Activated T-cell treated with anti-CD3 and anti-CD28 coated beads, Interleukin-2, amount 50 U/mL, for 72 hours (primary cell): ENCODE measurements at places on chromosomes 6 and 20. TPM values are rescaled to one million over a fixed set of nuclear protein-coding genes. Genes with fewer than 3 reads are reported as not detected.

- DNase-seq, result peak; percentile 82
Observed at GRCh38 chr6:42402184-42402583, 49.5 kb downstream of the TRERF1 start.

GRCh38 chr20:354298-354977 lies 7.5 kb downstream of the NRSN2 start:
- DNase-seq, result peak; percentile 85

DNA sequence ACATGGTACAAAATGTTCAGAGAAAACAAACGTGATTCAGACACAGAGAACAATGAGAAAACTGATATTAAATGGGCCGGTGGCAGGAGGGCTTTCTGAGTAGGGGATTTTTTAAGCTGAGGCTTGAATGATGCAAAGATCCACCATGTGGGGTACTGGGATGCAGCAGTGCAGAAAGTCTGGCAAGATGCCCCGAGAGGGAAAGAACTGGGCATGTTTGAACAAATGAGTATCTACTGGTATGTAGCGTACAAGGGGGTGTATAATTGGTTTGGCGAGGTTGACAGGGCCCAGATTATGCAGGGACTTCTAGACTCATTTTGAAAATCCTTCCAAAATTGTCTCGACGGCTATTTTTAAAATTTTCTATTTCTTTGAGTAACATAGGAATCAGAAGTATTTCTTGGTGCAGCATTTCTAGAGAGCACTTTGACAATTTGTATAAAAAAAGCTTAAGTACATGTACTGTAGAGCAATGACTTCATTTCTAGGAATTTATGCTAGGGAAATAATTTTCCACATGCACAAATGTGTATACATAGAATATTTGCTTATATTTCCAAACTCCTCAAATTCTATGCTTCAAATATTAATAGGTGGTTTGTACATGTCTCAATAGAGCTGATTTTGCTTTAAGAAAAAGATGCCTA lies 119.6 kb upstream of the DOK5 start:
- DNase-seq, result no peak

DNA sequence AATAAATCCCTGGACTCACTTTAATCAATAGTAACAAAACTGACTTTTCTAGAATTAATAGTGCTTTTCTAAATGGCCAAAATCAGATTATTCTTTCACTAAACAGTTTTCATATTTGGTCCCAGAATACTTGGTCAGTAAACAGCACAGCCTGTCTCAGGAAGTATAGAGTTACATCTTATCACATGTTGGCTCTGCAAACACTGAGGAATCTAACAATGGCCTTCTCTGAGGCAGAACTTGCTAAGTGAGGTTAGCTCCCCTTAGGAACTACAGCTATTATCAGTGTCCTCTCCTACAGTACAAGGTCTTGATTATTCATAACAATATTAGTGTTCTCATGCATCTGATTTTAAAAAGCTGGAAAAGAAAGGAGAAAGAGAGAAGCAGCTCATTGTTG lies 1622.8 kb downstream of the HACE1 start:
- DNase-seq, result no peak

DNA sequence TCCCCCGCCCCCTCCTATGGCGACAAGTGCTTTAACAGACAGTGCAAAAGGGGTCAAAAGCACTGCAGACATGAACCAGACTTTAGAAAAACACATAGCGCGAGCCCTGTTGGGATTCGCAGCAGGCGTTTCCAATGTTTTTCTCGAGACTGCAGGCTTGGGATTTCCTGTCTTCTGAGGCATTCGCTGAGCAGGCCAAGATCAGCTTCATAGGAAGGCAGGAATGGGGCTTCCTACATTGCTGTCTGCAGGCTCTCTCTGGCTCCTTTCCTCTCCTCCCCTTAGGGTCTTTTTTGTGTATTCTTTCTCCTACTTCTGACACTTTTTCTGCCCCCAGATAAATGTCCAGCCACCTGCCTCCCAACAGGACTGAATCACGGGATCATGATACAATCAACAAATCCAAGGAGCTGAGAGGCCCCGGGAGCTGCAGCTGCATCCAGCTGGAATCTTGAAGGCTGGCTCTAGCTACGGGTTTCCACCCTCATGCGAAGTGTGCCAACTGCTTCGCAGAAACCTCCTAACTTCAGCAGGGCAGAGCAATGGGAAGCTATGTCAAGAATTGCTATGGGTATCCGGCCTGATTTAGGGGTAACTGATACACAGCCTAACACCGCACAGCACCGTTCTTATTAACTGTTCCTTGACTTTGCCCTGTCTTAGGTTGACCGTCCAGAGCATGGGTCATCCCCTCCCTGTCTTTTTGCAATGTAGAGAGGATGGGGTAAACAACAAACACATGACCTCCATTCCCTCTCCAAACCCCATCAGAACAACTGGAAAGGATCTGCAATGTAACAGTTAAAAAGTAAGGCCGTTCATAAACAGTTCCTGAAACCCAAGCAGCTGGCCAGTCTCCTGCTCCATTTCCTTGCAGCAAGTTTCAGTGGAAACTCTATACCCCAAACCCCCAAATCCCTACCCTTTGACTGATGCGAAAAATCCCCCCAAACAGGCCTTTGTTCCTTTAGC lies 31.5 kb downstream of the SNX5 start:
- DNase-seq, result no peak

GRCh38 chr6:166520905-166521834 lies 65.3 kb downstream of the RAMACL start:
- no peak for DNase-seq

- DNase-seq, result no peak
Observed at GRCh38 chr6:71444222-71444621, 155.6 kb downstream of the OGFRL1 start.

- no peak for DNase-seq
Observed at GRCh38 chr6:96124778-96125177, 109.0 kb downstream of the FUT9 start.

DNA sequence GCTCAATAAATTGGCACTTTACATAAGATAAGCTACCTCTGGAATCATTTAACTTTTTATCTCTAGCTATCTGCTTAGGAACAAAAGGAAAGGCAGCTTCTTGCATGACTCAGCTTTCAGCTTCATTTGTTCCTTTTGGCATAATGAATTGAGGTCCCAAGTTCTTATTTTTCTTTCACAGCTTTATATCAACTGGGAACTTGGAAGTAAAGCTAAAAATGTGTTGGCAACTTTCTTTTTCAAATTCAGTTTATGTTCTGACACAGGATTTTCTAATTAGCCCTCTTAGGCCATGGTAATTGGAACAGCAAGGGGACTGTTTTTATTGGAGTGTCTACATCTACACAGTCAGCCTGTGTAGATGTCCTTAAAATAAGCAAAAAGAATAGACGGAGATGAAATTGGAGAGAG lies 55.2 kb upstream of the MRAP2 start:
- no peak for DNase-seq

DNA sequence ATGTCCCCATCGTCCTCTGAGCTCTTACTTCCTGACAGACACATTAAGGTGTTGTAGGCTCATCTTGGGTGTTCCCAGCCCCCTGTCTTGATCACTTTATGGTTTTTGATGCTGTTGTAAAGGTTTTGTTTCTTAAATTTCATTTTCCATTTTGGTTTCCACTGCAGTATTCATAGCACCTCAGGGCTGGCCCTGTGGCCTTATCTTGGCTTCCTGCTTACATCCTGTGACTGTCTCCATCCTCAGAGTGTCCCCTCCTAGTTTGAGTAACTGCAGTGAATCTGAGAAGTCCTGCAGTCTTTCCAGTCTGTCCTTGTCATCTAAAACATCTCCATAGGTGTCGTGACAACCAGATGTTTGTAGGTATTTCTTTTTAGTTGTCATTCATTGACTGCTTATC lies 50.9 kb downstream of the JARID2 start:
- DNase-seq, result peak; percentile 54

DNA sequence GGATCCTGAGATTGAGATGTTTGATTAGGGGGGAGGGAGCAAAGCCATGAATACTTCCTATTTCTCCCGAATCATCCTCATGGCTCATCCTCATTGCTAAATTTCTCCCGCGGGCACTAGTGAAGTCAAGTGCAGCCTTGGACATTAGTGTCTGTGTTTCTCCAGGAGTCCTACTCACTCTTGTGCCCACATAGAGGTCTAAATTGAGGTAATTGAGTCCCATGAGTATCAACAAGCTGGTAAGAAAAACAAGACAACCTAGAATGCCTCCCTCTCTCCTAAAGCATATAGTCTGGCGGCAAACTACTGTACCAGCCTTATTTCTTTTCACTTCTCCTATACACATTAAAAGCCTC lies 420 bp downstream of the CENPQ start:
- no peak for DNase-seq

GRCh38 chr20:10927011-10927583 lies 253.3 kb upstream of the JAG1 start:
- no peak for DNase-seq

- DNase-seq, result no peak
Observed at GRCh38 chr6:170186006-170186935, 104.6 kb downstream of the DLL1 start.

- DNase-seq, result no peak
Observed at GRCh38 chr6:157150076-157150475, 173.2 kb downstream of the TMEM242 start.

DNA sequence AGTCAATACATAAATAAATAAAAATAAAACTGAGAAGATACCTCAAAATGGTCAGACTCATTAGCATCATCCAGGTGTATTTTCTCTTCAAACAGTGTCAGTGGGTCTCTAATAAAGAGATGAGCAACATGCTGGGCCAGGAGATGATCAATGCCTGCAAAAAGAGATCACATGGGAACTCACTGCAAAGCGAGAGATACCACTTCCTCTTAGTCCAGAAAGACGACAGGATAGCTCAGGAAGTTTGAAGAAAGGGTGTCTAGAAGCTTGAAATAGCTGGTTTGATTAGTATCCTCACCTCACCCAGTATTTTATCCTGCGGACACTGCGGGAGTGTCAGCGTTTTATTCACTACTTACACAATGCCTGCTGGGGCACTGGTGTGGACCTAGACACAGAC lies 38.0 kb downstream of the GCLC start:
- no peak for DNase-seq

- DNase-seq, result no peak
Observed at GRCh38 chr6:114390176-114390575, 47.4 kb upstream of the HS3ST5 start.

DNA sequence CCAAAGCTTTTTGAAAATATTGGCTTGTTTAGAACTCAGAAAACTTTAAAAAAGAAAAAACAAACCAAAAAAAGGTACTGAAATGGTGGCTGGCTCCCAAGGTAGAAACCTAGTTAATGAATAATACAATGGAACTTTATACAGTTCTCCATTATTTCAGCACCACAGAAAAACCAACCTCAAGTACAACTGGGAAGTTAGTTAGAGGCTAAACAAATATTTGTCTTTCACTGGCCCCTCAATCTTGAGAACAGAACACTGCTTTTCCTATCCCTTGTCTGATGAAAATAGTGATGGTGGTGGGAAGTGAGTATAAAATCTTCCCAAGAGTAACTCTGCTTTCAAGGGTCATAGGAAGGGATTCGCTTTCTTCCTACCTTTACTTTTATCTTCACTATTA lies 126.5 kb downstream of the REV3L start:
- DNase-seq, result no peak

- DNase-seq, result no peak
Observed at GRCh38 chr6:3351829-3352524, 93.2 kb downstream of the PSMG4 start.

GRCh38 chr6:111745186-111745585 lies 128.1 kb downstream of the FYN start:
- DNase-seq, result no peak

DNA sequence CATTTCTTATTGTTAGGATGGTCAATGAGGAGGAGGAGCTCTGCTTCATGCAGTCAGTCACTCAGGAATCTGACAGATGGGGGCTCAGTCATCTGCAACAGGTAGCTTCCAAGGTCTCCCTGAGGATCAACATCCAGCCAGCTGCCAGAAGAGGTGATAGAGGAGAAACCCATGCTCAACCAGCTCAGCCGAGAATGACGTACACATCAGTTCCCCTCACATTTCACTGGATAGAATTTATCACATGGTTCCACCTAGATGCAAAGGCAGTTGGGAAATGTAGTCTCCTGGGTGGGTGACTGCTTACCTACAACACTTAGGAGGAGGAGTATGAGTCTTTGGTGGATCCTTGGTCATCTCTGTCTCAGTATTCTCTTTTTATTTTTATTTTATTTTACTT lies 144.5 kb downstream of the CEBPB start:
- peak; percentile 43 for DNase-seq

DNA sequence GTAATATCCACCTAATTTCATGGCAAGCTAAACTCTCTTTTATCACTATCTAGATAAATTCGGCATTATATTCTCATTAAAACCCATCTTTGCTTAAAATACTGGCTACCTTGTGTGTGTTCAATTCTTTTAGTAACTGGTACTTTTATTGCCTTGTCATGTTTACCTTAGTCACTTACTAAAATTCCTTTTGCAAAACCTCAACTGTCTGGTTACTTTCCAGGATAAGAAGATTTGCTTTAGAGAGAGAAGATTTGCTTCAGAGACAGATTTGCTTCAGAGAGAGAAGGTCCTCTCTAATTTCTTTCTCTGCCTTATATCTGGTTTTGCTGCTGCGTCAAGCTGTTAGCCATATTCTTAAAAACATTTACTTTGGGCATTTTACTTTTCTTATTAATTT lies 151.5 kb upstream of the MLIP start:
- no peak for DNase-seq

DNA sequence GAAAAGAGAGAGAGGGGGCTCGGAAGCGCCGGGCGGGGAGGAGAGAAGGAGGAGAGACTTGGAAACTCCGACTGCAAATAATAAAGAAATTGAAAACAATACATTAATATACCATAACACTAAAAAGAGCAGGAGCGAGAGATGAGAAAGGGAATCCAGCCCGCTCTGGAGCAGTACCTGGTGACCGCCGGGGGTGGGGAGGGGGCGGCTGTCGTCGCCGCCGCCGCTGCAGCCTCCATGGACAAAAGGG lies 338 bp downstream of the E2F3 start:
- no peak for DNase-seq

GRCh38 chr6:146775220-146775619 lies 176.4 kb downstream of the ADGB start:
- DNase-seq, result no peak

GRCh38 chr6:5174756-5175549 lies 85.8 kb downstream of the LYRM4 start:
- DNase-seq, result peak; percentile 48

GRCh38 chr6:19597809-19598320 lies 239.3 kb upstream of the ID4 start:
- no peak for DNase-seq

DNA sequence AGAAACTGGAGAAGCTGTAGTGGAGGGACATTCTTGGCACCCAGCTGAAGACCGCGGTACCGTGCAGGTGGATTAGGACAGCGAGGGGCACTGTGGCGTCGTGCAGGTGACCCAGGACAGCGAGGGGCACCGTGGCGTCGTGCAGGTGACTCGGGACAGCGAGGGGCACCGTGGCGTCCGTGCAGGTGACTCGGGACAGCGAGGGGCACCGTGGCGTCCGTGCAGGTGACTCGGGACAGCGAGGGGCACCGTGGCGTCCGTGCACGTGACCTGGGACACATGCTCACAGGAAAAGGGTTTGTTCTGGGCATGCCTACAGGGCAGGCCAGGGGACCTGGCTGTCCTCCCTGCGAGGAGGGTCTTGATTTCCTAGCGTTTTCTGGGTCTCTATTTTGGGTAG lies 29.2 kb upstream of the SMOC2 start:
- no peak for DNase-seq

The NR2E1 gene
- total RNA-seq, result not detected

The MTFR2 gene
- 34.3 TPM for total RNA-seq

The TMEM74B gene
- 1.5 TPM for total RNA-seq

The COL9A3 gene
- total RNA-seq, result 0.31 TPM

The PPP1R3G gene
- total RNA-seq, result 0.05 TPM

The HCRTR2 gene
- not detected for total RNA-seq

The NXT1 gene
- 39.6 TPM for total RNA-seq

The POM121L2 gene
- total RNA-seq, result not detected

The DSP gene
- total RNA-seq, result 0.48 TPM

The TREM1 gene
- 1.5 TPM for total RNA-seq

The MAN1A1 gene
- 25.2 TPM for total RNA-seq
